Activated CD4-positive, alpha-beta T cell treated with anti-CD3 and anti-CD28 coated beads for 48 hours (primary cell): ENCODE measurements at places on chromosomes 2 and 18.
A peak's percentile ranks its signal among the peaks of the same experiment; 100 is the strongest.

DNA sequence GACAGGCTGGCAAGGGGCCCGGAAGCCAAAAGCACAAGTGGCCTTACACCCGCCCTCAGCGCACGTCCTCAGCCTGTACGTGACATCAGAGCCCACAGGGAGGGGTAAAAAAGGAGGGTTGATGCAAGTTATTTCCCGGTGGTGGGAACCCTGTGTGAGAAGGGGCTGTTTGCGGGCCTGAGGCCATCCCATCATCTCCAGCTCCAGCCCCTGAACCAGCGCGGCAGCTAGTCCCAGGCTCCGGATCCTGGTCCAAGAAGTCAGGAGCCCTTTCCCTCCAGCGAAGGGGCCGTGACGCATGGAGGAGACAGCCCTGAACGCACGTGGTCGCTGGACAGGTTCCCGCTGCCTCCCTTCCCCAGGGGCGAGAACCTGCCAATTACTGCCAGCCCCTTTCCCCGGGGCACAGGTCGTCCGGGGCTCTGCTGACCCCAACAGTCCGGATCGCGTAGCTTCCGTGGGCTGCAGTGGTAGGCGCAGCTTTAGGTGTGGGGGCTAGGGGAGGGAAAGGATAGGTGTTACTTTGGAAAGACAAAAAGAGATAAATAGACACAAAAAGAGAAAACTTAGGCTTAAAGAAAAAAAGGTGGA lies 1.3 kb upstream of the LRP2 start:
- DNase-seq, result peak; percentile 56

GRCh38 chr2:109497463-109497862 lies 116.3 kb downstream of the SEPTIN10 start:
- DNase-seq, result no peak

GRCh38 chr2:50952596-50952995 lies 79.3 kb downstream of the NRXN1 start:
- no peak for DNase-seq

DNA sequence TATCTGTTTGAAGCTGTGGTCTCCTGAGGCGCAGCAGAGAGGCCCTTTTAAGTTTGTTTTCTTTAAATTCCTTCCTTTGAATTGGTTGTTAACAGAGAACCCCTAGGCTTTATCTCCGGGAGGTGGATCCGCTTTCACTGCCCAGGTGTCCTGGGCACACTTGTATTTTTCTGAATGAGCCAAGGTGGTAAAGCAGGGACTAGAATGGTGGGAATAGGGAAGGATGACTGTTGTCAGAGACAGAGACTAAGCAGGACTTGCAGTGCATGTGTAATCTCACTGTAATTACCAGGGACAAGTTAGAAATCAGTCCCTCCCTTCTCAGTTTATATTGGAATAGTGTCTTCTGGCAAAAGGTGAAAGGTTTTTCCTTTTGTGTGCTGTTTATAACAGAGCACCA lies 72.8 kb downstream of the PHLPP1 start:
- DNase-seq, result no peak

DNA sequence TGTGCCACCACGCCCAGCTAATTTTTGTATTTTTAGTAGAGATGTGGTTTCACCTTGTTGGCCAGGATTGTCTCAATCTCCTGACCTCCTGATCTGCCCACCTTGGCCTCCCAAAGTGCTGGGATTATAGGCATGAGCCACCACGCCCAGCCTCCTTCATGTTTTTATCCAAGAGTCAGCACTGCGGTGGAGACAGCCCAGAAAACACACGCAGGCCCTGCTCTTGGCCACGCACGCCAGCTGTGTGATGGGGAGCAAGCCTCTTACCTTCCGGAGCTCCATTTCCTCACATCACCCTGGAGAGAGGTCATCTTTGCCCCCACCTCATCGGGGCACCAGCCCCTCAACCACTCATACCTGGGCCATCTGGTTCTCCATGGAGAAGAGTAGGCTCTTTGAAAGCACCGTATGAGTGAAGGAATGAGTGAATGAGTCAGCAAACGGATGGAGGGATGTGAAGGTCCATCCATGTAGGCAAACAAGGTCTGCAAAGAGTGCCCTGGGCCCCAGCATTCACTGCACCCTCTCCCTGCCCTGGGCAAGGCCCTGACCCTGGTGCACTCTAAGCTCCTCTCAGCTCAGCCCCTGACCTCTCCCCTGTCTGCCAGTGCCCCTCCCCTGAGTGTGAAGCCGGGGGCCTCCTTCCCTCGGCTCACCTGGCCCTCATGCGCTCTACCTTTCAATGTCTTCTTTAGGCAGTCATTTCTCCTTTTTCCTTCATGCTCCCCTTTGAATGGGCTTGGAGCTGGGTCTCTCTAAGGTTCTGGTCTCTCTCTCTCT lies 7.4 kb downstream of the GYPC start:
- DNase-seq, result no peak

DNA sequence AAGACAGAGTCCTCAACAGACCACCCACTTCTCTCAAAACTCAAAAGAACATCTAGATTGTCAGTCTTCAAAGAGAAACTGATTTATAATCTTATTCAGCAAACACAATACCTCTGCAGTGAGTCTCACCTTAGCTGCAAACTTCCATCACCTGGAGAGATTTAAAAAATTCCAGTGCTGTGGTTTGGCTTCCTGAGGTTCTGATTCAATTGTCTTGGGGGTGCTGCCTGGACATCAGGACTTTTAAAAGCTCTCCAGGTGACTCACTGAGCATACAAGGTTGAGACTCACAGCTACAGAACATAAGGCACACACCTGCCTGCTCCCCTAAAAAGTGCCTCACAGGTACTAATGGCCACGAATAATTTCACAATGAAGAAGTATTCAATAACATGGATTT lies 40.3 kb downstream of the RNF152 start:
- no peak for DNase-seq

DNA sequence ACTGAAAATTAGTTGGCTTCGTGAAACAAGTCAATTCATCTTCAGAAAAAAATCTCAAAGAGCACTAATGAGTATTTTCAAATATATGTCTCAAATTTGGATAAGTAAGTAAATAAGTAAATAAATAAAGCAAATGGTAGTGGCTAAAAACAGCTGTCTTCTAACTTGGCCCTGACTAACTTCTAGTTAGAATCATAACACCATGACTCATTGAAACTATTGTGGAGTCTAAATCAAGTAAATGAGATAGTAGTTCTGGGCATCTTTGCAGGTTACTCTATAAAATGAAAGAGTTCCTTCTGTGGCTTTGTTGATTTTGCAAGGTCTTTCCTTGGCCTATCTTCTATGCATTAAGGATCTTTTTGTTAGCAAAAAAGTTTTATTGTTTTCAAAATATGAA lies 110.7 kb downstream of the SLC8A1 start:
- no peak for DNase-seq

DNA sequence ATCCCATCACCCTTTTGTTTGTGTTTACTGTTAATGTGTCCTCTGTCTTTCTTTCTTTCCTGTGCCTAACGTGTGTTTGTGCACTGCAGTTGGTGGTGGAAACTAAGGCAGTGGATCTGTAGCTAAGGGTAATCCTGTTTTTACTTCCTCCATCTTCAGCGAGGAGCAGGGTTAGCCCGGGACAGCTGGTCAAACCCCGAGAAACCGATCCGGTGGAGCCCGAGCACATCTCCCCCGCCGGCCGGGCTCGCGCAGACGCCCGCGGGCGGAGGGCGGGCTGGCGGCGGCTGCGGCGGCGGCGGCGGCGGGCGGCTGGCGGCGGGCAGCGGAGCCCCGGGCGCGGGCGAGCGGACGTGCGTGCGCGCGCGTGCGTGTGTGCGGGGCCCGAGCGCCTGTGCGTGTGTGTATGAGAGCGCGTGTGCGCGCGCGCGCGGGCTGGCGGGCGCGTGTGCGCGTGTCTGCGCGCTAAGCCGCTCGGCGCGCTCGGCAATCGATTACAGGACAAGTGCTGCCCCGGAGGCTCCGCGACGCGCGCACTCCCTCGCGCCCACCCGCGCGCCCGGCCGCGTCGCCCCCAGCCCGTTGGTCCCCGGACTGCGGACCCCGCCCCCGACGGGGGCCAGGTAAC lies at the start of gene IKZF2:
Gene IKZF2, minus strand, starts transcription at position 176 of the 628 bp plus-strand sequence. CDS start 2,983 bp downstream, outside the sequence.
- peak; percentile 74 for DNase-seq

DNA sequence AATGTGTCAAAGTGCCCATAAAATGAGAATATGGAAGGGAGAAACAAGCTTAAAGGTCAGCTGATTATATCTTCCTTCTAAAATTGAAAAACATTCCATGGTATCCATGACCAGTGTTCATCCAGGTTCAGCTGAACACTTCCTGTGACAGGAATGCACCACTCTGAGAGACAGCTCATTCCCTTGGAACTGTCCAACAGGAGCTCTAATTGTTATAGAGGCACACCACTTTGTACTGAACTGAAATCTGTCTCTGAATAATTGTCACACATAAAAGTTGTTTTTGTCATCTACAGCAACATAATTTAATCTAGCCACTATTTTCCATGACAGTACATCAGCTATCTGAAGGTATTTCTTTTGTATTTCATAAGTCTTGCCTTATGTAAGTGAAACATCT lies 195.9 kb upstream of the ZNF804A start:
- DNase-seq, result no peak

- DNase-seq, result no peak
Measured at GRCh38 chr2:100753444-100753843, 66.5 kb upstream of the NPAS2 start.

- no peak for DNase-seq
Measured at GRCh38 chr2:128568106-128568505, 249.4 kb upstream of the HS6ST1 start.

- DNase-seq, result no peak
Measured at GRCh38 chr2:196233021-196233804, 61.8 kb upstream of the STK17B start.

GRCh38 chr2:129055824-129056223 lies 737.2 kb upstream of the HS6ST1 start:
- no peak for DNase-seq

- no peak for DNase-seq
Measured at GRCh38 chr18:5975111-5976002, 80.0 kb upstream of the TMEM200C start.

DNA sequence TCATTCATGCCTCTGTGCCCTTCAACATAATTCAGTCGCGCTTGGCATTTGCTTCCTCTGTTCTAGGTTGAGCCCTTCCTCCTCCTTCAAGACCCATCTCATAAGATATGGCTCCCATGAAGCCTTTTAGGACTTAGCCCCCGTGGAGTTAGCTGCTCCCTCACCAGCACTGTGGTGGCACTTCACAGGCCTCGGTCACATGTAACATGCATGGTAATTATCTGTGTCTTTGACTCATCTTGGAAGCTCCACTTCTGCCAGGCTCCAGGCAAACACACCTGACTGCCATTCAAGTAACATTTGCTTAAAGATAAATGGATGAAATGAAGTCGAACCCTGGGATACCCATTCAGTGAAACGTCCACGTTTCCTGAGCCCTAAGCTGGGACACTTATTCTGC lies 484.7 kb downstream of the EIPR1 start:
- DNase-seq, result no peak

DNA sequence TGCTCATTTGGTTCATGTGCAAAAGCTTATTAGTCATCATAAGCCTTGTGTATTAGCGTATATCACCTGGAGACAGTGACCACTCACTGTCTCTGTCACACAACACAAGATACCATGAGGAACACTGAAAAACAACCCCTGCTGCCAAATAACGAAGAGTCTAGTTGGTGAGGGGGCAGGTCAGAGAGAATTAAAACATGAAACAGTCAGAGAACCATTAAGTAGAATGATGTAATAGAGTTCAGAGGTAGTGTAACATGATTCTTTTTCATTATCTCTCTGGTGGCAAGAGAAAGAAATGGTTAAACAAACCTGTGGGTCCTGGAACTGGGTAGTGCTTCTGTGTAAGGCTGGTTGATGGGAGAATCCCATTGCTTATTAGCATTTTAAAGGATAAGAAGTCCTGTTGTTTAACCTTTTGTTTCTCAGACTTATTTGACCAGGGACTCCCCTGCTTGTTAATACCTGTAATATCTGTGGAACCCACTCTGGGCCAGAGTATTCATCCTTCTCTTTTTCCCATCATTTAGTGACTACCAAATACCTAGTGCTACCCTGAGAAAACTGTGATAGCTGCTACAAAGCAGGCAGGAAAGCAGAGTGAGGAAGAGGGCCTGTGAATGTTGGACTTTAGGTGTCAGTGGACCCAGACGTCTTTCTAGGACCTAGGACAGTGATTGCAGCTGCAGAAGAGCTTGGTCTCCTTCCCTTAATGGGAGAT lies 38.0 kb downstream of the PTRHD1 start:
- DNase-seq, result no peak

GRCh38 chr2:196384729-196385128 lies 213.4 kb upstream of the STK17B start:
- no peak for DNase-seq

GRCh38 chr2:48048476-48049171 lies 142.3 kb upstream of the FBXO11 start:
- DNase-seq, result no peak

- no peak for DNase-seq
Measured at GRCh38 chr2:160911258-160911657, 249.0 kb upstream of the TANK start.

- DNase-seq, result no peak
Measured at GRCh38 chr2:169159686-169160085, 90.3 kb downstream of the DHRS9 start.

DNA sequence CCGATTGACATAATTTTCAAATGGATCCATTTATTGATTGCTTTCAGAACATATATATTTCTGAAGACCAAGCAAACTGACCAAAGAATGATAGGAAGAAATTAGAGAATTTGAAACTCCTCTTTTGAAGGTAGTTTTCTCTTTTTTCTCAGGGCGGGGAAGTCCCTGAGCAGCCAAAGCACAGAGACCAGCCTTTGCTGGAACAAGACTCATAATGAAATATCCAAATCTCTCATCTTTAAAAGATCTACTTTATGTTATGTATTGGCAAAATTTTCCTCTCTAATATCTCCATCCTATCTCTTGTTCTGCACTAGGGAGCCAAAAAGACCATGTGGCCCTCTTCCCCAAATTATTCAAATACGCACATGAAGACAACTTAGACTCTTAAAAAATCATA lies 379.0 kb upstream of the TCF4 start:
- DNase-seq, result no peak

- no peak for DNase-seq
Measured at GRCh38 chr18:21293479-21293878, 51.4 kb downstream of the GREB1L start.

DNA sequence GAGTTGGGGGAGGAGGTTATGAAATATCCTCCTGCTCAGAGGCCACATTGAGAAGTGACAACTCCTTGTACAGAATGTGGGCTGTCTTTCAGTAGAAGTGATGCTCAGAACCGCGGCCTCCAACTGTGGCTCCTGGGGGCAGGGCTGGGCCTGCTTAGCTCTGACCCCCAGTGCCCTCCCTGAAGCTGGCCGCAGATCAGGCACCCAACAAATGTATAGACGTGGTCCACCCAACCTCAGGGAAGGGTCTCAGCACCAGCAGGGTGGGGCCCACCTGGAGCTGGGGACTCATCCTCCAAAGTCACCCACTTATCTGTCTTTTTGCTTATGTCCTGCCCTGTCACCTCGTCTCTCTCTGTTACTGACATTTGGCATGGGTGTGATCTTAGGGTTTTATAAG lies 11.1 kb upstream of the BIN1 start:
- DNase-seq, result no peak

- DNase-seq, result no peak
Measured at GRCh38 chr2:238031751-238032150, 29.1 kb upstream of the SCLY start.

DNA sequence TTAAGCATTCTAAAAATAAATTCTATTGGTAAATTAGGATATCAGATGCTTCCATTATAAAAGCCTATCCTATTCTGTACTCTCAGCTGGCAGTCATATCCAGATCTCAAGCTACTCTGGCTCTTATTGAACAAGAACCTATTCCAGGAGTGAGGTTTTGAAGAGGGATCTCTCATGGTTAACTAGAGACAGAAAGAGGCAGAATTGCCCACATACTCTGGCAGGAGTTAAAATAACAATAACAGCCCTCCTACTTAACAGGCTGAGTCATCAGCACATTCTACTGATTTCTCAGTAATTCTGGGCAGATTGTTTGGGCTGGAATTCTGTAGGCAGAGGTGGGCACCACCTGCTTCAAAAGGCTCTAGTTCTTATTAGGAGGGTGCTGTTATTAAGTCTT lies 142.0 kb upstream of the UNC80 start:
- no peak for DNase-seq
